ENCODE measurements at places on chromosomes 7 and 10.

DNA sequence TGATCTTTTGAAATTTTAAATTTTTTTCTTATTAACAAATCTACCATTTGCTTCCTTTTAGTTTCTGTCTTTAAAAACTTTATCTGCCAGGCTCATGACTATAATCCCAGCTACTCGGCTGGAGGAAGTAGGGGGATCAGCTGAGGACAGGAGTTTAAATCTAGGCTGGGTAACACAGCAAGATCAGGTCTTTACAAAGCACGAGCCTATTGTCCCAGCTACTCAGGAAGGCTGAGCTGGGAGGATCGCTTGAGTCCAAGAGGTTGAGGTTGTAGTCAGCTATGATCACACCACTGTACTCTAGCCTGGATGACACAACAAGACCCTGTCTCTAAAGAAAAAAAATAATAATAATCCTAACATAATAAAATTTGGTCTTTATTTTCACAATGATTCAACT lies 17.5 kb downstream of the DPY19L1 start:
- DNase-seq = no peak

- DNase-seq = peak; percentile 79
Observed at GRCh38 chr7:18855796-18856195, 261.6 kb downstream of the TWIST1 start.

GRCh38 chr7:125934955-125935354 lies 1005.3 kb upstream of the POT1 start:
- DNase-seq = no peak

- no peak for DNase-seq
Observed at GRCh38 chr10:90579602-90580242, 278.1 kb downstream of the HTR7 start.

GRCh38 chr10:36351159-36351558 lies 709.1 kb upstream of the FZD8 start:
- DNase-seq = no peak

GRCh38 chr10:109737626-109738025 lies 185.7 kb downstream of the XPNPEP1 start:
- DNase-seq = no peak

DNA sequence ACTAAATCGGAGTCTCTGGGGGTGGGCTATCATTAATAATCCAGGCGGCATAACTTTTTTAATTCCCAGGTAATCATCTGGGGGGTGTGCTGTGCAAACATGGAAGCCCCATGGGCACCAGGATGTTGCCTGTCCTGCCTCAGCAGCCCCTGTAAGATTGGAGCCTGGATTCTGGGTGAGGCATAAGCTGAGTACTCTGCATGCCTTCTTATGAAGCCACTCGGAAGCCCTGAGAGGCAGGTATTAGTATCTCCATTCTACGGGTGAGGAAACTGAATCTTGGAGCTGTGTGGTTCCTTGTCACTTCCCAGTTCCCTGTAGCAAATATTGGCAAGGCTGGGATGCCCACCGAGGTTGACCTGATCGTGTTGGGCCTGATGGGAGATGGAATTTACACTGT lies 7.4 kb upstream of the OPN4 start:
- DNase-seq = no peak

DNA sequence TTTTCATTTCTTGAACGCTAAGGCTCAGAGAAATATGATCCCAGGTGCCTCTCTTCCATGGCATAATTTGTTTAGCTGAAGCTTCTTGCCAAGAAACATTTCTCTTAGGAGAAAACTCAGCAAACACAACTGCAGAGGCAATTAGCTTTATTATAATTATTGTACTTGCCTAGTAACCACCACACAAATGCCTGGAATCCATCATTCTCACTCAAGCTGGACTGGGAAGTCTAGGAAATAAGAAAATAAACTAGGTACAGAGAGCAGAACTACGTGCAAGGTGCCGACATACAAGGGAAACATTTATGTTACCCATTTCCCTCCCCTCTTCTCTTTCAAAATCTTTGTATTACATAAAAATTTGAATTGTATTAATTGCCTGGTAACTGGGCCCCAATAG lies 15.1 kb downstream of the SLC35B4 start:
- DNase-seq = no peak

DNA sequence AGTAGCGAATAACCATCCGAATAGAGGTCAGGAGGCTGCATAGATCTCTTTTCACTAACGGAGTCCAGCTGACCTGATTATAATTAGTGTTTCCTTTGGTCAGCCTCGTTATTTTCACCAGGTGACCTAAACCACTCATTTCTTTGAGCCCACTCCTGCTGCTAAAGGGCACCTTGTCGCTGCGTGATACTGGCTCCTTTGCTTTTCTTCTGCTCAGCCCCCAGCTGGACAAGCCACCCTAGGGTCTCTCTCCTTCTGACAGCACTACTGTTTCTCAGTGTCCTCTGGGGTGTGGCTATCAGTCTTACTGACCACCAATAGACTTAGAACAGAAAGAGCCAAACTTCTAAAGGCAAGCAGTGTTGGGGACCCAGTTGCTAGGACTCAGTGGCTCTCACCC lies 2.7 kb upstream of the IGFBP3 start:
- no peak for DNase-seq

DNA sequence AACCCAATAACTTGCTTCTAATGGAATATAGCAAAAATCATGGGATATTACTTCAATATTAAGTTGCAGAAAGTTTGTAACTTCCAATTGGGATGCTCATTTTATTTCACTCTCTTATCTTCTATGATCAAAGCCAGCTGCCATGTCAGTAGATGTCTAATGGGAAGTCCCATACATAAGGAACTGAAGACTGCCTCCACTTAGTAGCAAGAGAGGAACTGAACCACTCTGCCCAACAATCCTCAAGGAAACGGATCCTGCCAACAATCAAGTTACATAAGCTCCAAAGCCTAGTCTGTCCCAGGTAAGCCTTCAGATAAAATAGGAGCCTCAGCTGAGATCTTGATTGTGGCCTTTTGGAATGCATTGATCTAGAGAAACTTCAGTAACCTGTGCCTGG lies 431.5 kb upstream of the PCDH15 start:
- DNase-seq = no peak

DNA sequence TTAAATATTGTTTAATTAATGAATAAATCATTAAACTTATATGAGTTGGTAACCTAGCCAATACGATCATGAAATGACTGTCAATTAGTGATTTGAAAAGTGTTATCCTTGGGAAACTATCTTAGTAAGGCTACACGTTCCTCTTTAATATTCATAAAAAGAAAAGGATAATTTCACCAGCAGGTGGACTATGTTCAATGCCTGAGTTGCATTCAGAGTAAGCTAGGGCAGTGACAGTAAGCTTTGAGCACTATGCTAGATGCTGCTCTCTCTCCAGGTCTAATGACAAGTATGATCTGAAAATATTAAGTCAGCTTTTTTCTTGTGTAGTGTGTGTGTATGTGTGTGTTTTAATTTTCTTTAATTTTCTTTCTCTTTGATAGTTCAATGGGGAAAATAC lies 486.3 kb upstream of the PCDH15 start:
- no peak for DNase-seq

GRCh38 chr10:27568196-27569175 lies 64.4 kb downstream of the RAB18 start:
- DNase-seq = no peak

DNA sequence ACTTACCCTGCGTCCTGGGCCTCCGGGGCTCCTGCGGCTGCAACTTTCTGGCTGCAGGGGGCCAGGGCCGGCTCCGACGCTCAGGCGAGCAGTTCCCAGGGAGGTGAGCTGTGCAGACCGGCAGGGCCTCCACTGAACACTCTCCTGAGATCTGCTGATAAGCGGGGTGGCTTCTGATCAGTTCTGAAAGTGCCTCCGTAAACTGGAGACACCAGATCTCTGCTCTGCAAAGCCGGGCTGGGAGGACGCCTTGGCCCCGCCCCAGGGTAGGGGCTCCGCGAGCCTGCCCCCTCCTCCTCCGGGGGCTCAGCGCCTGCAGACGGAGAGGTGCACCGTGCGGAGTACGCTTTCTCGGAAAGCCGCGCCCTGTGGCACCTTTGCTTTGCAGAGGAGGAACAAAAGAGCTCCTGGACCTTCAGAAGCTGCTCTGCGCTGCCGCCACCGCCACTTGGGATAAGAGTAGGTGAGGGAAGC lies 141.3 kb upstream of the VKORC1L1 start:
- no peak for DNase-seq

DNA sequence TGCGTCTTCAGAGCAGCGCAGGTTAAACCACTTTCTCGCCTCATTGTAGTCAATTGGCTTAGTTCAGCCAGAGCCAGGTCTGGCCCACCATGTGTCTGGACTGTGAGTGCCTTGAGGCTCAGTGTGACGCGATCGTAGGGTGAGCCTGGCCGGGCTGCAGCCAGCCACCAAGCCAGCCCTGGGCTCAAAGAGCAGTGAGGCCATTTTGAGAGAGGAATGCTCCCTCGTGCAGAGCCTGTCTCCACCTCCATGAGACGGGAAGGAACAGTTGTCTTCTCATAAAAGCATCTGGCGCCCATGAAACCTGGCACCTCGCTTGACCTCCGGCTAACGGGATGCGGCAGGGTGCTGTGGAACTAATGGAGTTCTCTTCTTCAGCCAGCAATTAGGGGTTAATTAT lies 34.5 kb downstream of the LHPP start:
- no peak for DNase-seq

DNA sequence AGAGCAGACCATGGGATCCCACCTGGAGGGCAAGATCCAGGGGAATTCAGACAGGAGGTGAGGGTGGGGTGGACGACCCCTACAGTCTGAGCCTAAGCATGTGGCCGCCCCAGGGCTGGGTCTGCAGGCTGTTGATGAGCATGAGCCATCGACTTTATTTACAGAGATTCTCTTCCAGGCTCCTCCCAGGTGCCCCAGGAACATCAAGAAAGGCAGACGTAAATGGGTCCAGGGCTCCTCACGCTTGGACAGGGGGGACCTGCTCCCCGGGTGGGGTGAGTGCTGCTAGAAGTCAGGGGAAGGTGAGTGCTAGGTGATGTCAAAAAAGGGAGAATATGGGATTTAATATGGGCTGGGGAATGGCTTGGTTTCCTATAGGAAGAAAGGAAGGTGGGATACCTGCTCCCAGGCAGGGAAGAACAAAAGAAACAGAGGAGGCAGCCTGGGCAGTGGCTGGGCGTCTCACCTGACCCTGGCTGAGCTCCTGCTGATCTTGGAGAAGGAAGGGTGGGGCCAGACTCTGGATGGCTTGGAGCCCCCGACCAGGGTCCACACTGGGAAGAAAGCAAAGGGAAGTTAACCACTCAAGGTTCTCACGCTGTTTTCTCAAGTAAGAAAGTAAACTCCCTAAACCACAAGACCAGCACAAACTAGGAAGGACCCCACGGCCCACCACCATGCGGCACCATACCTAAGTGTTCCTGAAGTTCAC lies 162.1 kb upstream of the SHH start:
- no peak for DNase-seq

DNA sequence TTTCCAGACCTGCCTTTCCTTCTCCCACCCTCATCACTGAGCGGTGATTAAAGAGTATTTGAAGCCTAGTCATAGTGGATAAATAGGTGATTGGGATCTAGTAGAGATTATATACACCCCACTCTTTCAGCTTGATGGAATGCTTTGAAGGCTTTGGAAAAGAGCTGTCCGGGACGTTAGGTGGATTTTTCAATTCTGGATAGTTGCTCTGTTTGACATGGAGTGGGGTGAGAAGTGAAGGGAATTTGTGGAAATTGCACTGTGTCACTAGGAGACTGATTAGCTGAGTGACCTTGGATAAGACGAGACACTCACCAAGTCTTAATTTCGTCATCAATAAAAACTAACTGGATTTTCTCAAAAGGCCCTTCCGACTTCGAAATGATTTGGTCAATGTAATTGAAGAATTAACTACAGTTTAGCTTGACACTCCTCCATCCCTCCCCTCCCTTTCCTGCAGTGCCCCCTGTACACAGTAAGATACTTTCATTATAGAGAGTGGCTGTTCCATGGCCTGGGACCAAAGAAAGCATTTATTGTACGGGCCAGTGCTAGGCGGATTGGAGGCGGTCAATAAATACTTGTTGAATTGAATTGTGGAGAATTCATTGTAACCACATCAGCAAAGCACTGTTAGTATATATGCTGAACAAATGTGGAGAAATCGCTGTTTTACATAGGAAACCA lies 962 bp downstream of the ZKSCAN1 start:
- no peak for DNase-seq

Data from brain pericyte (primary cell).